ENCODE measurements at places on chromosomes 2 and 18.

GRCh38 chr18:50401888-50402287 lies 27.0 kb downstream of the SKA1 start:
- DNase-seq, result no peak

DNA sequence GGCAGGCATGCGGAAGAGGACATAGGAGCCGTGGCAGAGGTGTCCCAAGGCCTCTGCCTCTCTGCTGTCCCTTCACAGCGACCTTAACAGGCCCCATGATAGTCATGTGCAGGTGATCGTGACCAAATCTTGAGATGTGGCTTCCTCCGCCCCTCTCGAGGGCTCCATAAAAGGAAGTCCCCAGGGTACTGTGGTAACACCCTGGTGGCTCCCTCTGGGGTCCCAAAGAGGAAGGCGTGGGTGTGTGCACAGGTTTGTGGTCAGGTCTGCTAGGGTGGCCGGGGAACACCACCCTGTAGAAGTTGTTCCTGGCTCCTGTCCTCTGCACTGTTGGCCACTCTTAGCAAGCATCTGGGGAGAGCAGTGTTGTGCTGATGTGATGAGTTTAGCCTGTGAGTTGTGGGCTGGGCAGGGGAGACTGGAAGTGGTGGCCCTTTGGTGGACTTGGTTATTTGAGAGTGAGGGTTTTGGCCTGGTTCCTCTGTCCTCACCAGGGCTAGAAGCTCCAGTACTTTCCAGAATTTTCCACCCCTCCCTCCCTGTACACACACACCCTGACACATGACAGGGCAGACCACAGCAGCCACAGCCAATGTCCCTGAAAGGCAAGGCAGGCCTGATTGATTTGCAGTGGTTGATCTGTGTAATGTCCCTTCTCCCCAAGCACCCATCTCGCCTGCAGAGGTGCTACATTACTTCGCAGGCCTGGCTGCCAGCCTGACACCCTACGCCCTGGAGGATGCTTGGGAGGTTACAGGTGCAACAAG lies 68.9 kb upstream of the BOD1L2 start:
- peak; percentile 26 for DNase-seq

- no peak for DNase-seq
Measured at GRCh38 chr2:200615247-200615646, 29.4 kb downstream of the AOX1 start.

DNA sequence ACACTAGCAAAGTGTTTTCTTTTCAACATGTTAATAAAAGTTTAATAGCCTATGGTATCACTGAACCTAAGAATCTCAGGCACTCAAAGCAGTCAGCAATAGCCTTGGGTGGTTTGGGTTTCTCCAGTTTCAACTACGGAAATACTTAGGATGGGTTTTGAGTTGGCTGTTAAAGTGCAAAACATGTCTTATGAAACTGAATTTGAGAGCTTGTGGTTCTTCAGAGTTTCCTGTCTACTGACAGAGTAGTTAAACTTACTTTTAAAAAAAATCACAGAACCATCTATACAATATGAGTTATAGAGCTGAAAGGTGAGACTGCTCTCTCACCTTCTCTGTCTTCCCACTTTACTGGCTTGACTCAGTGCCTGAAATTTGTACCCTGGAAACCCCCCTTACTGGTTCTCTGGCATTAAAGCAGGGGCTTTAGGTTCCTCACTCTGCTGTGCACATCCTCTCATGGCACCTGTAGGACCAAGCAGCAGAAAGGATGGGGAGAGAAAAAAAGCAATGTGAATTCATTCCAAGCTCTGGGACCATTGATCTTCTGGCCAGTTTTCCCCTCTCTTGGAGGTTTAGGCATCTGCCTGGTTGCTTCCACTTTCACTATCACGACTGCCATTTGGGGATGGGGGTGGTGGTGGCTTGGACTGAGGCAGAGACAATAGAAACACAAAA lies 18.1 kb downstream of the CCDC141 start:
- DNase-seq, result peak; percentile 54

DNA sequence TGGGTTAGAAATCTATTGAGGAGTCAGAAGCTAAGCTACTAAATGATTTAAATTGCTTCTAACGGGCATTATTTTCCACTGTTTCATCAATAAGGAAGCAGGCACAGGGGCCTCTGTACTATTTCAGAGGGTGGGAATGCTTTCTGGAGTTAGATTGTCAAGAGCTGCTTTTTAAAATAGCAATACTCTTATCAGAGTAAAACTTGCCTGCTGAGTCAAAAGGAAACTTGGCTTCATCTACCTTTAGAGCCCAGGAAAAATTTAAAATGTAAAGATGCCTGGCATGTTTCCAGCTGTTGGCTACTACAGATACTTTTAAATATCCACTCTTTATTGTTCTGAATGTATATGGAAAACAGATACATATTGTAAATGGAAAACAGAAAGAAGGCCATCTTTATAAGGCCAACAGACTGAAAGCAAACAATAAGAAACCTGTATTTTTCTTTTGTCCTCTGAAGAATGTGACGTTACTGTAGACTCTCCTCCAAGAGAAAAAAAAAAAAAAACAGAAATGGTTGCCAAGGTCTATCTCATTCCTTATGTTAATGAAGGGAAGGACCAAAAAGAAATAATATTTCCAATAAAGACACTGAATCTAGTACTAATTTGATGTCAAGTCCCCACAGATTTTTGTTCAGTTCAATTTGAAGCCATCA lies 79.1 kb downstream of the FIGN start:
- no peak for DNase-seq

- DNase-seq, result no peak
Measured at GRCh38 chr2:54081574-54081973, 33.8 kb upstream of the ACYP2 start.

- no peak for DNase-seq
Measured at GRCh38 chr2:134131681-134132489, 122.0 kb upstream of the MGAT5 start.

DNA sequence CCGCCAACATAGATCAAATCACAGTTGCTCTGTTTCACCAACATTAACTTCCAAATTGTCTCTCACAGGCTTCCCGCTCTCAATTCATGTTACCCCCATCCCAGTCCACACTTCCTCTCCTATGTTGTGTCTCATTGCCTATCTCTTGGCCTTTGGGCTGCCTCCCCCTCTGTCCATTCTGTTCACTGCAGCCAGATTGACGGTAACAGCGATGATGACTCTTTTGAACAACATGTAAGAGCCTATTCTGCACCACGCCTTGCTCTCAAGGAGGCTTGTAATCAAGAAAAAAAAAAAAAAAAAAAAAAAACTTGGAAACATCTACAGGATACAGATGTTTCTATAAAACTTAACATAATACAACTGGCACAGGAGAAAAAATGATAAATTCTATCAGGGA lies 77.3 kb upstream of the RMDN2 start:
- DNase-seq, result no peak

DNA sequence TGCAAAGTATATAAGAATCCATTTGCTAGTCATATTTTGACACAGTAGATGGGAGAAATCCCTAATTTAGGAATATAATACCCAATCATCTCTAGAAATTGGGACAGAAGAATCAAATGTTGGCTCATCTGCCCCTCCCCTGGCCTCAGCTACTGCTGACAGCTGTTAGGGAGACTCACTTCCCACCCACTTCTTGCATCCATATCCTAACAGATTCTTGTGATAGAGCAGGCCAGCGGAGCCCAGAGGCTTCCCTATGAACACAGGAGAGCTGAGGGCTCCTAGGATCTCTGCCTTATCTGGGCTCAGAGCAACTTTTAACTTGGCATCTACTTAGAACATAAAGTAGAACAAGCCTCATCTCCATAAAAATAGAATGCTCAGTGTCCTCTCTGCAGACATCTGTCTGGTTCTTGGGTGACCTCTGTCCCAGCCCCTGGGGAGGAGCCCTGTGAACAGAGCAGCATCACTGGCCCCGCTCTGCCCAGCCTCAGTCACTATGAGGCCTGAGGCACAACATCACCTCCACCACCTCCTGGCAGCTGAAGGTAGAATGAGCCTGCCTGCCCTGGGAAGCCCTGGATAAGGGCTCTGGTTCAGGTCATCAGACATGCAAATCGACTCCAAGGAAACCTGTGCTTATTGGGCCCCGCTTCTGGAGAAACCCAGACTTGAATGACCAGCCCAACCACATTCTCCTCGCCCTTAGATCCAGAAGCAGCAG lies 229.7 kb downstream of the ANKRD36B start:
- DNase-seq, result no peak

DNA sequence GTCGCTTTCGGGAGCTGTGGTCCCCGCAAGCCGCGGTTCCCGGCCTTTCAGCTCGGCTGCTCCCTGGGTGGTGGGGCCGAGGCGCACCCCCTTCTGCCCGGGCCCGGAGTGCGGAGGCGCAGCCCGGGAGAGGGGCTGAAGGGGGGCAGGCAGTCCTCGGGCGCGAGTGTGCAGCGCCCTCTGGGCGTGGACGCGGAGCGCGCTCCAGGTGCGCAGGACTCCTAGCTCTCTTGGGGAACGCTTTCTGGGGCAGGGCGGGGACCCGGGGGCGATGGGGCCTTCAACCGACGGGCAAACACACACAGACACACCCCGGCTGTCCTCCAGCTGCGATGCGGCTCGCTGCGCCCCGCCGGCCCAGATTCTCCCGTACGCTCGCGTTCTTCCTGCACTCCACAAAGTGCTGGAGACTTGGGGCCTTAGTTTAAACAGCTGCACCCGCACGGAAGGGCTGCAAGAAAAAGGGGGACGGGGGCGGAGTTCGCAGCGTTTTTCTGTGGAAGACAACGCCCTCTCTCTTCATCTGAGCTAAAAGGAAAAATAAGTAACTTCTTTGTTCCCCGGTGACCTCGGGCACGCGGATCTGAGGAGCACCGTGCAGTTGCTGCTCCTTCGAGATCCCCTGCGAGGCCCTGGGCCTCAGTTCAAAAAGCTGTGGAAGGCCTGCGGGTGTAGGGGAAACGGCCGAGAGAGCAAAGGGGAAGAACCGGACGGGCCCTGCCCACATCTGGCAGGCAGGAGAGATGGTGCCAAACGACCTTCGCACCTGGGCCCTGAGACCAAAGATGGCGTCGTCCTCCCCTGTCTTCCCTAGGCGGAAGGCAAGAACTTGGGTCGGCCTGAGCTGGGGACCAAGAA lies 593 bp upstream of the SDC1 start:
- peak; percentile 10 for DNase-seq

GRCh38 chr2:48617618-48618017 lies at the start of gene GTF2A1L:
TSS of gene GTF2A1L (plus strand) at chr2:48617856. CDS start at chr2:48617875, 19 bp downstream.
- no peak for DNase-seq

DNA sequence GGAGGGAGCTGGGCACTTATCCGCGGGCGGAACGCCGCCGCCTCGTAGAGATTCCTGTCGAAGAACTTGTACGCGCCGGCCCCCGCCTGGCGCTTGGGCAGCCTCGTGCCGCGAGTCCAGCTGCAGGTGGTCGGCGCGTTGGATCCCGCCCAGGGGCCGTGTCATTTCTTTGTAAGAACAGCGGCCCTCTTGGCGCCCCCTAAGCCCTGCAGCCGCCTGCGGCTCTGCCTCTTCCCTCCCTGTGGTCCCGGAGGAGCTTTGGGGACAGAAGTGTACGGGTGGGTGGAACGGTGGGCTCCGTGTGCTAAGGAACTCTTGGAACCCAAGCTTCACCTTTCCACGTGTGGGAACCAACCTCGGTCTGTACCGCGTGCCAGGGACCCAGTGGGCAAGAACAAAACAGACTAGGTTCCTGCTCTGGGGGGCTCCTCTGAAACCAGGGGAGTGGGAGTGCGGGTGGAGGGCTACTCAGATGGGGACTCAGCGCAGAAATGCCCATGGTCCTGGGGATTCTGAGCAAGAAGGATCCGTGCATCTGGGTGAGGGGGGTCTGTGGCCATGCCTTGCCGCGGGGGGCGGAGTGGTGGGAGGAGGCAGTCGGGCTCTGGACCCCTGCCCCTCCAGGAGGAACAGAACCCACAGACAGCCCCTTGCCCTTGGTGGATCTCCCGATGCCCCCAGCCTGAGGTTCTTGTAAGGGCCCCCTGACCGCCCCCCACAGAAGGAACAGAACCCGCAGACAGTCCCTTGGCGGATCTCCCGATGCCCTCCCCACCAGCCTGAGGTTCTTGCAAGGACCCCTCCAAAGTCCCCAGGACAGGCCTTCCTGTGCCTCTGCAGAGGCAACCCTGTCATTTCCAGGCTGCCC lies 1.5 kb downstream of the GPC1 start:
- no peak for DNase-seq

Data from CD4-positive, alpha-beta T cell treated with Interleukin-17A for 1 hour (primary cell).